CD8-positive, alpha-beta memory T cell (primary cell): ENCODE measurements at places on chromosomes 3 and 15. TPM values are rescaled to one million over a fixed set of nuclear protein-coding genes. Genes with fewer than 3 reads are reported as not detected.

The KCNMB3 gene
- polyA plus RNA-seq, result not detected

- no peak for DNase-seq
Measured at GRCh38 chr15:22903427-22903826, 65.0 kb downstream of the NIPA2 start.

DNA sequence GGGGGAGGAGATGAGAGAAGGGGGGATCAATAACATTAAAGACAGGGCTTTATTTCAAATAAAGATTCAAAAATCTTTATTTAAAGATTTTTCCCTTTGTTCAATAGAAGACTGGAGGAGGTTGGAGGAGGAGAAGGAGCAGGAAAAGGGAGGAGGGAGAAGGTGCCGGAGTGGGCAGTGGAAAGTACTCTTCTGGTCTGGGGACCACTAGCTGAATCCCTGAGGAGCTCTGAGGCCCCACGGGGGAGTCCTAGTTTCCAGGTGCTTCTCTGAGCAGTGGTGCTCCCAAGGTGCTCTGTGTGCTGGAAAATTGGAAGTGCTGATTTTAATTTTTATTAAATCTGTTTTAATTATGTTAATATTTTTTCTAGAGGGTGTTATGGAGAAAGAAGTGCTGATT is 19.4 kb upstream of the SEMA4B start:
- DNase-seq, result no peak

DNA sequence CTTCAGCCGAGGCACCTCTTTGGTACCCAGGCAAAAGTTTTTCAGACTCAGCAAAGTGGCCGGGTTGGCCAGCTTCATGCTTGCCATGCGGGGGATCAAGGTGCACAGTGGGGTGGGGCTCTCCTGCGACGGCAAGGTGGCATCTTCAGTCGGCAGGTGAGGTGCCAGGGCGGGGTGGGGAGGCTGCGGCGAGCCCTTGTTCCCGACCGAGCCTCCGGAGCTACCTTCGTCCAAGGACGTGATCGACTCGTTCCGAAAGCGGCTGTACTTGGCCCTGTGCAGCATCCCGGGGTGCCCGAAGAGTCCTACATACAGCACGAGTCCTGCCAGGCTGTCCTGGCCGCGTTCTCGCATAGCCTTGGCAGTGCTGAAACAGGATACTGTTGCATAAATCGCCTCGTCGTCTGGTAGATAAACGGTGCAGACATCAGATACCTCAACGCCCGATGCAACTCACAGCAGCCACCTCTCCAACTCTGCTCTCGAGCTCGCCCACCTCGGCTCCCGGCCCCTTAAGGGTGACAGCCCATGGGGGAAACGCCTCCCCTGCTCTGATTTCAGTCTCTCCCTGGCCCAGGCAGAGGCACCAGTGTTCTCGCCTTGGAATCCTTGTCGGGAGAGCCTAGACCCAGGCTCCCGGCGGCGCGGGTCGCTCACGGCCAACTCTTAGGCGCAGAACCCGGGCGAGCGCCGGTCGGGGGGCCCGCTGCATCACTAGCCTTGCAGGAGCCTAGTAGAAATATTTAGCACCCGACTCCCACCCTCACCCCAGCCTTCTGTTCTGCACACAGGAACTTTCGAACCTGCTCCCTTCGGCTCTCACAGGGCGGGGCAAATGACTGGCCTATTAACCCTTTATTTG is 826 bp downstream of the SHC4 start:
- no peak for DNase-seq

GRCh38 chr3:61340931-61341461 is 89.7 kb upstream of the FHIT start:
- no peak for DNase-seq

The PLOD2 gene
- not detected for polyA plus RNA-seq

The CPA3 gene
- polyA plus RNA-seq, result not detected

DNA sequence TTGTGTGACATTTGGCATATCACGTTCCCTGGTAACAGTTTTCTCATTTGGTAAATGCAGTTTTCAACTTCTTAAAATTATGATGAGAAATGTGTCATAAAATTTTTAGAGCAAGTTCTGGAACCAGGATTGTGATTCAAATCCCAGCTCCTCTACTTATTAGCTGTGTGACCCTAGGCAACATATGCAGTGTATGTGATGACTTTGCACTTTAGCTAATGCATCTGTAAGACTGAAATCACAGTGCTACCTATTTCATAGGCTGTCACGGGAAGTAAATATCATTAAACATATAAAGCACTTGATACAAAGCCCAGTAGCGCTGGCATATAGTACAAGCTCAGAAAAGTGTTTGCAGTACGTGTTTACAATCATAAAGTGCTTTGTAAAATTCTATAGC is 419.4 kb downstream of the GRM7 start:
- no peak for DNase-seq

- DNase-seq, result no peak
Measured at GRCh38 chr3:112653881-112654300, 12.9 kb upstream of the CCDC80 start.

GRCh38 chr3:59308684-59309083 is 258.9 kb upstream of the CFAP20DC start:
- no peak for DNase-seq

DNA sequence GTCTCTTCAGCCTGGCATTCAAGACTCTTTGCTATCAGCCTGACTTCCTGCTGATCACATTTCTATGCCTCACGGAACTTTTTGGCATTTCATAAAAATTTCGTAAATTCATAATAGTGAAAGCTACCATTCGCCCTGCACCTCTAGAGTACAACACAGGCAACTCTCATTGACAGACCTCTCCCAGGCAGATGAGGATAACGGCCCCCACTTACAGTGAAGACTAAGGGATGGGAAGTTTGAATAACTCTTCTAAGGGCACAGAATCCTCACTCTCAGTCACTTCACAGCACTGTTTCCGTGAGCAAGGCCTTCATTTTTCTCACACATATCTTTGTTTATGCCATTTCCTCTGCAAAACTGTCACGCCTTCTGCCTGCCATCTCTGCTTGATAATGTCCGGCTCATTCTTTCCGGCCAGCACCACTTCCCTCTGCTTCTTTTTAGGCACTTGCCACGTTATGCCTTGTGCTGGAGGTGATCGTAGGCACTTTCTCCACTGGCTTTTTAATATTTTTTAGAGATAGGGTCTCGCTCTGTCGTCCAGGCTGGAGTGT is 224.1 kb upstream of the HES1 start:
- DNase-seq, result no peak

DNA sequence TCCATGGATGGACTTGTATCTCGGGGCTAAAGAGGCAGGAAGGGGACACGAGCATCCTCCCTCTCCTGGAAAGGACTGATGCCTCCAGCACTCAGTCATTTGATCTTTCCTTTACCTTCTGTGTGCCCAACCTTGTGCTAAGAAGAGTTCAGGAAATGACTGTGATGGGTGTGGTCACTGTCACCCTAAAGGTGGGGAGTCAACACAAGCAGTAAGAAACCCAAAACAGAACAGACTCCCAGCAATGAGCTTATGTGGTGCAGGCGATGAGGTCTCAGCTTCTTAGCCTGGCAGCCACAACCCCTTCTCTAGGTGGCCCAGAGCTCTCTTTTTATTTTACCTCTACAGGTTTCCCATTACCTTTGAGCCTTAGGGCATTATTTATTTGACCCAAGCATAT is 3.8 kb downstream of the MPI start:
- peak; percentile 74 for DNase-seq

DNA sequence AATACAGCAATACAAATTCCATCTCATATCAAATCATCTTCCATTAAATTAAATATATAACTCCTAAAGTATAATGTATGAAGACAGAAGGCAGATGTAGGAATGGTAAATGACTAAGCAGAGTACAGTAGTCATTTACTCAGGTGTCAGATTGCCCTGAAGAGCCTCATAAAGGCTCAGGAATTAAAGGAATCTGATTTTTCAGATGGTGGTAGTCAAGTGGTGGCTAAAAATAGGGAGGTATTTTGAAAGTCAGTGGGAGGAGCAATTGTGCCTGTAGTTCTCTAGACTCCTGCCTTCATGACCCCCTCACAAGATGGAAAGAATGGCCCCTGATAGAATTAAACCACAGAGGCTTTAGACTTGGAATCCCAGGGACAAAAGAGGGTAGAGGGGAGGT is 142.7 kb upstream of the SYNPR start:
- no peak for DNase-seq

DNA sequence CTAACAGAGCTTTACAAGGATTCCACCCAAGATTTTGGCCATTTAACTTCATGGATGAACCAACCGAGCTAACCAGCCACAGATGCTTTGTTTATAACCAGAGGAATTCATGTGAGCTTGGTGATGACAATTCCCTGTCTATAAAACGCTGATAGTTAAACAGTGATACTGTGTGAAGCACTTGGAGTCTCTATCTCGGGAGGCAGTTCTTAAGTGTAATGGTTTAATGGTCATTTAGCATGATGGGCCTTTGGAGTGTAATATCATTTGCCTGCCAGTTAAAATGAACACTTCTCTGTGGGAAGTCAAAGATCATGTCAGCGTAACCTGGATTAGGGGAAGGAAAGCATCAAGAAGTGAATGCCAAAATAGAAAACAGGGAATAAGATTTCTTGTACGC is 368.6 kb upstream of the THRB start:
- no peak for DNase-seq

GRCh38 chr3:124529826-124530571 is 200.3 kb upstream of the UMPS start:
- DNase-seq, result no peak

DNA sequence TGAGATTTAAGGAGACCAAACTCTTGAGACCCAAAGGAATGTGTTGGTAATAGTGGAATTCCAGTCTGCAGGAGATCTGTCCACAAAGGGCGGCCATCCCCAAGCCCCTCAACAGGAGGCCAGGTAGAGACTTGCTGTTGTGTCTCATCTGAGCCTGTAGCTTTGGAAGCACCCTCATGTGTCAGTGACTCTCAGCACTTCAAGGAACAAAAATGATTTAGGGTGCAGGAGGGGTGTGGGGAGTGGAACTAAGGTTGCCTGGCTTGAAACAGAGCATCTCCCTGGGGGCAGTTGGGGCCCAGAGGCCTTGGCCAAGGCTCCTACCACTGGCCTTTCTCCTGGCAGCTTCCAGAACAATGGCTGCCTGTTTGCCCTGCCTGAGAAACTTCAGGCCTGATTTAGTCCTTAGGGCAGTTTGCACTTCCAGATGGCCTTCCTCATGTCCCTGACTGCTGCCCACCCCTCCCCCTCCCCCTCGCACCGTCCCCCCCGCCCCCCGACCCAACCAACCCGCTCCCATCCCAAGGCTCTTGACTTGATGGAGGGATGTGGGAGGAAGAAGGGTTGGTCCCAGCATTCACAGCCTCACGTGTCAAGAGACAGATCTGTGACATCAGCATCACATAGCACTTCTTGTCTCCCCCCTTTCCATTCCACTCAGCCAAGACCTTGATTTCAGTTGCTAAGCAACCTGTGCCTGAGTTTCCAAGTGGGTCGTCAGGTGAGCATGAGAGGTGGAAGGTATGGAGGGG is 77.1 kb downstream of the CORO2B start:
- DNase-seq, result no peak
